ENCODE measurements at places on chromosomes 16 and 17. TPM values are rescaled to one million over a fixed set of nuclear protein-coding genes. Genes with fewer than 3 reads are reported as not detected.

KRTAP16-1 gene
- not detected for total RNA-seq

MC1R gene
- 2.7 TPM for total RNA-seq

ADPRM gene
- 9.2 TPM for total RNA-seq

UTP18 gene
- total RNA-seq = 37.3 TPM

HS3ST2 gene
- total RNA-seq = not detected

SLC9A5 gene
- 0.99 TPM for total RNA-seq

TP53TG3B gene
- total RNA-seq = not detected

IGF2BP1 gene
- total RNA-seq = 0.21 TPM

SIRT7 gene
- 28.3 TPM for total RNA-seq

TEKT5 gene
- not detected for total RNA-seq

GRCh38 chr17:43573579-43574321 lies 27.6 kb upstream of the ETV4 start:
- no peak for DNase-seq

- DNase-seq = no peak
Observed at GRCh38 chr17:81418710-81419318, 23.6 kb downstream of the BAHCC1 start.

GRCh38 chr17:76612977-76613851 lies 27.6 kb upstream of the ST6GALNAC2 start:
- no peak for DNase-seq

- DNase-seq = no peak
Observed at GRCh38 chr17:77407321-77408277, 266.8 kb downstream of the SEC14L1 start.

- no peak for DNase-seq
Observed at GRCh38 chr16:89295915-89296314, 78.4 kb downstream of the ZNF778 start.

- DNase-seq = no peak
Observed at GRCh38 chr16:21647562-21648164, 4.7 kb downstream of the IGSF6 start.

- peak; percentile 71 for DNase-seq
Observed at GRCh38 chr16:50806099-50807062, 64.5 kb downstream of the CYLD start.

GRCh38 chr16:67187175-67187890 lies 2.6 kb downstream of the EXOC3L1 start:
- no peak for DNase-seq

DNA sequence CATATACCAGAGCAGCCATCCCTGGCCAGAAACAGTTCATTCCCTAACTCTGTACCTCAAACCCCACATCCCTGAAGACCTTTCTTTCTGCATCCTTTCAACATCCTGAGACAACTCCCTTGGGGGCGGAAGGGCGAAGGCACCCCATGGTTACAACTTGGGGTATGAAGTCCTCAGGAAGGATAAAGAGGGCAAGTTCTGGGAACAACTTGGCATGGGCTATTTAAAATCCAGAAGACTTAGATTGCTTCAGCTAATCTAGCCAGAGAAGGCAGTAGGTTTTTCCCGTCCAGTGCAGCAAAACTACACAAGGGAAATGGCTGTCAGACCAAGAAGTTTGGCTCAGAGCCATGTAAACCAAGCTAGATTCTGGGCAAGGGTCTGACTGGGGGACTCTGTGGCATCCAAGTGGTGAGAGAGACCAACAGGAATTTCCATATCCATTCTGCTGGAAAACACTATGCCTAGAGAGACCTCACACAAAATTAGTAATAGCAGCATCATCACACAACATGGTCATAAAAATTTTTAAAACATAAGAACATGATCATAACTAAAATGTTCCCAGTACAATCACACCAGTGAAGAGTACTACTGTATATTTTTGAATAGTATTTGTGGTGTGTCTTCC lies 113.2 kb downstream of the CDYL2 start:
- DNase-seq = no peak

DNA sequence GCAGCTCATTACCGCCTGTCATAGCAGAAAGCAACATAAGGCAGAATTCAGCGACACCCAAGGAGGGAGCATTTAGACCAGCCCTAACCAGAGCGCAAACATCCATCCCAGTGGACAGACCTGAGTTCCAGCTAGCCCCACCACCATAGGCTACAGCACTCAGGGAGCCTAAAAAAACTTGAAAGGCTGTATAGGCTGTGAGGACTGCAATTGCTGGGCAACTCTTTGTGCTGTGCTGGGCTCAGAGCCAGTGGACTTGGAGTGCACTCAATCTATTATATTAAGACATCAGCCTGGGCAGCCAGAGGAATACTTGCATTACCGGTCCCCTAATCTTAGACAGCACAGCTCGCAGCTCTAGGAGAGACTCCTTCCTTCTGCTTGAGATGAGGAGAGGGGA lies 207.3 kb downstream of the KIF2B start:
- DNase-seq = no peak

DNA sequence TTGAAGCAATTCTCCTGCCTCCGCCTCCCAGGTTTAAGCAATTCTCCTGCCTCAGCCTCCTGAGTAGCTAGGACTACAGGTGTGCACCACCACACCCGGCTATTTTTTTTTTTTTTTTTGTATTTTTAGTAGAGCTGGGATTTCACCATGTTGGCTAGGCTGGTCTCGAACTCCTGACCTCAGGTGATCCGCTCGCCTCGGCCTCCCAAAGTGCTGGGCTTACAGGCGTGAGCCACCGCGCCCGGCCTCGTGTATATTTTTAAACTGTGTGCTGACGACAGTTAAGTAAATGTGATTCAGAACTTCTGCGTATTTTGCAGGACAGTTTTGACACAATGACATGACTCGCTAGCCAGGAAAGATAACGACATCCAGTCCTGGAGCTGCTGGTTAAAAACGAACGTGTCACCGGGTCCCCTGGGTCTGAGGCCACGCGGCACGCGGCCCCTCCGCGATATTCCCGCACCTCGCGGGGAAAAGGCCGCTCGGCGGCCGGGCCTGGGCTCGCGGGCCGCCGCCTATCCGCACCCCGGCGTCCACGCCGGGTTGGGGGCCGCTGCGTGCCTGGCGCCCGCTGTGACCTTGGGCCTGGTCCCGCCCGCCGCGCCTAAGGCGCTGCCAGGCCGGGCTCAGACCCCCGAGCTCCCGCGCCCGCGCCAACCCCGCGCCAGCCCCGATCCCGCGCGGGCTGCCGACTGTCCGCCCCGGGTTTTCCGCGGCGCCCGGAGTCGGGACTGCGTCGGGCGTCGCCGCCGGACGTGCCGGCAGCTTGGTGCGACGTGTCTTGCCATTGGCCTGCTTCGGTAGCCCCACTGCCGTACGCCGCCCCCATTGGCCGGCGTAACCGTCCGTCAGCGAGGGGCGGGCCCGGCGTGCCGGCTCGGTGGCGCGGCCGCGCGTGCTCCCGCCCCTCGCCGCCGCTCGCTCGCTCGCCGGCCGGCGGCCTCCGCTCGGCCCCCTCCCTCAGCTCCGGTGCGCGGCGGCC lies at the start of gene FOXK2:
Gene FOXK2 (plus strand): TSS at position 907 of the 985 bp plus-strand sequence. CDS start 157 bp downstream, outside the sequence.
- peak; percentile 87 for DNase-seq

DNA sequence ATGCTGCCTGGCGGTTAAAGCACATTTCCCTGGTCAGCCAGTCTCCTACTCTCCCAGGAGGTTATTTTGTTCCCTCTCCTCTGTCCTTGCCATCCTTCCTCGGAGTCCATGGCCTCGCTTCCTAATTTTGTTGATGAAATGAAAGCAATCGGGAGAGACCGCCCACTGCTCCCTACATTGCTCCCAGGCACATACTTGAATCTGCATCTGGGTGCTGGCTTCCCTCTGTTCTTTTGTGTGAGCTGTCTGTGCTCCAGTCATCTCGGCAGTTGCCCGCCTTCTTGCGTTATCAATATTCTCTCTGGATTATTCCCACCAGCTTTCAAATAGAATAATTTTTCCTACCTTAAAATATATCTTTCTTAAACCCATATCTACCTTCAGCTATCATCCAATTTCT lies 11.1 kb downstream of the KRT23 start:
- DNase-seq = no peak

DNA sequence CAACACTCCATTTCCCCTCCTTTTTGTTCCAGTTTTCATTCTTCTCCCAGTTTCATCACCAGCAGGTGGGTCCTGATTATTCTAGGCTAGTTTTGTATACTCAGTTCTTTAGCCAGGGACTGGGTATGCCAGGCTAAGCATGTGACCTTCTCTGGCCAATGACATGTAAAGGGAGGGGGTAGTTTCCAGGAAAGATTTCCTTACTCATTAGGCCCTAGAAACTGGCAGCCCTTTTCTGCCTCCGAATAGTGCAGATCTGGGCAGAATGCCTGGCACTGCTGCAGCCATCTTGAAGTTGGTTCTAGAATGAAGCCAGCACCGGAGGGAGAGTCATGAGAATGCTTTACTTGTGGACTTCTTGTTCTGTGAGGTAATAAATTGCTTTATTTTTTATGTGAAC lies 126.9 kb upstream of the AXIN2 start:
- DNase-seq = no peak

DNA sequence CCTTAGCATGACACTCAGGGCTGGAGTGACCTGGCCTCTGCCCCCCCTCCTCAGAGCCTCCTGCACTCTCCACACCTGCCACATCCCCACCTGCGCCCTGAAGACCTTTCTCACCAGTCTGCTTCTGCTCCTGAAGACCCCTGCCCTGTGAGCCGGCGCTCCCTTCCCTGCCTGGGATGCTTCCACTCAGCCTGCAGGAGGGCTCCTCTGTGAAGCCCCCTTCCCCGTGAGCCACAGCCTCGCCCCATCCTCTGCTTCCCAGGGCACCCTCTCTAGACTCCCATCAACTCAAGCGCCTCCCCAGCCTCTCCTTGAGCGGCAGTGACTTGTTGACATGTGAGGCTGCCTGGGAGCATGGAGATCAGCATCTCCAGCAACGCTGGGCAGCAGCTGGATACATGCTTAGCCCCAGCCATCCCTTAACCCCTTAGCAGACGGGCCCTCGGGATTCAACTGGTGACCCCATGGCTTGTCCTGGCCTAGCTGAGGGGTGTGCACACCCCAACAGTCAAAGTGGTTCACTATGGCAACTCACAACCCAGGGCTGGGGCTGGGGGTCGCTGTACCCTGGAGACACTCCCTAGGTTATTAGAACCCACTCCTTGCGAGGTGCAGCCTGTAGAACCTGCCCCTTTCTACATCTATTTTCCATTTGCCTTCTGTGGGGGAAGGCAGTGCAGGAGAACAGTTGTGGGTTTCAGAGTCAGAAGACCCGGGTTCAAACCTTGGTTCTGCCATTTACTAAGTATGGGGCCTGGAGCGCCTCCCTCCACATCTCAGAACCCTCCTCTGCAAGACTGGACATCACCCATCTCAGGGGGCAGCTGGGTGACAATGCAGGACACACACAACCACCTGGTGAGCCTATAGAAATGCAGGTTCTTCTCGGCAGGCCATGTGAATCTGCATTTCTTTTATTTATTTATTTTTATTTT lies 21.5 kb downstream of the TMEM235 start:
- no peak for DNase-seq

DNA sequence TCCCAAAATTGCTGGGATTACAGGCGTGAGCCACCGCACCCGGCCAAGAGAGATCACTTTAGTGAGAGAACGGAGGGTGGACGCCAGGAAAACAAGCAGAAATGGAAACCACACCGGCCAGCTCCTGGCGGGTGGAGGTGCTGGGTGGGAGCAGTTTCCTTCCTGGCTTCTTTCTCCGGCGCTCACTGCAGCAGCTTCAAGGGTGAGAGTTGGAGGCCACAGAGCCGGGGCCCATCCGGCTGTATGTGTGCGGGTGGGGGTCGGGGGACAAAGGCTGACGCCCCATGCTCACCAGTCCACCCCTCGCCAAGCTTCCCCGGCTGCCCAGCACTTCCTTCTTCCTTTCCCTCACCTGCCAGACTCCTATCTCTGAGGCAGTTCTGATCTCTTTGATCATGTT lies 13.5 kb upstream of the BHLHA9 start:
- no peak for DNase-seq

- DNase-seq = peak; percentile 81
Observed at GRCh38 chr17:16013943-16014407, 14.4 kb downstream of the TTC19 start.

DNA sequence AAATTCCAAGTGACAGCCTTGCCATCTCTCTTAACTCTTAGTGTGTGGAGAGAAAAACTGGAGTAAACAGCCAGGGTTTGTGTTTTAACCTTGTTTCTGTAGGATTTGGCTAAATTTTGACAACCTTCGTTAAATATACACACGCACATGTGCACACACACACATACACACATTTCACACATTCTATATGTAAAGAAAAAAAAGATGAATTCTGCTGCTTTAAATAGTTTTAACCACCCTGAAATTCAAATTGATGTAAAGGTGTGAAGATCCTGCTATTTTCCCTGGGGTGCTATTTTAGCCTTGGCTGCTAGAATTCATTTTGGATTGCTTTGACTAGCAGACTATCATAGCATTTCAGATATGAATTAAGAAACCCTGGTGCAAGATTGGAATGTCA lies 191.9 kb downstream of the FTO start:
- DNase-seq = no peak

DNA sequence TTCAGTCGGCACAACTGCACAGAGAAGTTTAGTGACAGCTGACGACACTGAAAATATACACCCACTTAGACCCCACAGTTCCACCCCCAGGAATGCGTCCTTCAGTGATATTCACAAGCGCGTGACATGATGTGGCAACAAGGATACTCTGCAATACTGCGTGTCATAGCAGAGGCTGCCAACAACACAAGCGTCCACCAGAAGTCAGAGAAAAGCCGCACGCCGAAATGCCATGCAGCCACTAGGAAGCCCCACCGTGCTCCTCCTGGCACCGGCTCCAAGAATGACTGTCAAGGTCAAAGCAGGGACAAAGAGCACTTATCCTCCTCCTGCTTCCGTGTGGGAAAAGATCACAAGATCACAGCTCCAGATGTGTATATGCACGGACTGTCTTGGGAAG lies 3.5 kb downstream of the ATP2A3 start:
- no peak for DNase-seq

DNA sequence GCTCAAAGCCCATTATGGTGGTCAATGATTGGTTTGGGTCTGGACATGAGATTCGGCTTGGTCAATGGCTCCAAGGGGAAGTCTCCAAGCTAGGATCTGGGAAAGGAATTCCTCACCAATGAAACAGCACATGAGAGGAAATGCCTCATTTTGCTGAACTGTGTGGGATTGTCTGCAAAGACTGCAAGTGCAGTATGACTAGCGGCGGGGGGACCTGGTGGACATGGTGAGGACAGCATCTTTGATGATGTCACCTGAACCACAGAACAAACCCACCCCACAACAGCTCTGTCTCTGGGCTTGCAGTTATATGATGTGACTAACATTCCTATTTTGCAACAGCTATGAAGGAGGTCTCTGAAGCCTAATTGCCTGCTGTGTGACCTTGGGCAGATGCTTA lies 50.6 kb upstream of the NKD1 start:
- DNase-seq = no peak

- DNase-seq = no peak
Observed at GRCh38 chr17:34479371-34479770, 100.0 kb upstream of the TMEM132E start.

- peak; percentile 84 for DNase-seq
Observed at GRCh38 chr16:67258161-67258835, 9.5 kb downstream of the SLC9A5 start.

GRCh38 chr17:47789611-47790561 lies 31.7 kb downstream of the OSBPL7 start:
- DNase-seq = no peak

- DNase-seq = no peak
Observed at GRCh38 chr16:10988164-10988803, 43.9 kb downstream of the CLEC16A start.

DNA sequence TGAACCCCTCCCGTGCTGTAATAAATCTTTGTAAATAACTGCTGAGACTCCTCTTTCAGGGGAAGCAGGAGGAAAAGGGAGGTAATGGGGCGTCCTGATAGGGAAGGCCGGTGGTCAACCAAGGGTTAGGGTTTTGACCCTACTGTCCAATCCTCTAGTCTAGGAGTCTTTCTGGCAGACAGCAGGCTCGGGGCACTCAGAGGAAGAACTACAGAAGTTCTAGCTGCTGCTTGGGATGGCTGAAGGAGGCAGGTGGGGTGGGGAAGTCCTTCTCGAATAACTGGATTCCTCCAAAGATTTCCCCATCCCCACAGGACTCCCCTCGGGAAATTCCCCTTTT lies 387 bp upstream of the STARD3 start:
- DNase-seq = no peak
